ENCODE measurements at places on chromosomes 16 and 17. TPM values are rescaled to one million over a fixed set of nuclear protein-coding genes. Genes with fewer than 3 reads are reported as not detected.

ARHGAP44 gene
- total RNA-seq: 0.36 TPM

DNA sequence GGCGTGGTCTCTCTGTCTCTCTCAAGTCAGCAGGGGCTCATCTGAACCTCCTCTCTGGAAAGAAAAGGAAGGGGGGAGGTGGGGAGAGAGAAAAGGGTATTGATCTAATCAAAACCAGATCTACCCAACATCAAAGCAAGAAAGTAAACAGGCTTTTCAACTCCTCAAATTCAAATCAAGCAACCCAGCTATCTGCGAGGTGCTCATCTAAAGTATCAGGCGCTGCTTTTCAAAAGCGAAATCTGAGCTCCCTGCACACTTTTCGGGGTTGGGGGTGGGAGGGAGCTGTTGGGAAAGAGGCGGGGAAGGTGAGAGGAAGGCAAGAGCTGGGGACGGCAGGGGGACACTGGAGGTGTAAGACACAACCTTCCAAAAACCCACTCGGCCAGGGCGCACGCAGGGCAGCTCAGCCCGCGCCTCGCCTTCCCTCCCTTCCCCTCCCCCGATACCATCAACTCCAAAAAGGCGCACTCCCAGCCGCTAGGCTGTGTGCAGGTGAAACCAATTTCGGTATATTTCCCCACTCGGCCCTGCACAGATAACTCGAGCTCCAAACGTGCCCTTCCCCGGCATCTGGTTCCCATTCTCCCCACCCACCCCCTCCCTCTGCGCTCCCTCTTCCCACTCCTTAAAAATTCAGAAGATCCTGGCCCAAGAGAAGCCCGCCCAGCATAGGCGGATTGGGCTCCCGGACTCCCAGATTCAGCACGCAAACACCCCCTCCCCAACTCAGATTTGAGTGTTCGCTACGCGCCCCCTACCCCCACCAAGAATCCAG is 2.6 kb downstream of the AXIN2 start:
- DNase-seq: no peak

MT4 gene
- not detected for total RNA-seq

DNA sequence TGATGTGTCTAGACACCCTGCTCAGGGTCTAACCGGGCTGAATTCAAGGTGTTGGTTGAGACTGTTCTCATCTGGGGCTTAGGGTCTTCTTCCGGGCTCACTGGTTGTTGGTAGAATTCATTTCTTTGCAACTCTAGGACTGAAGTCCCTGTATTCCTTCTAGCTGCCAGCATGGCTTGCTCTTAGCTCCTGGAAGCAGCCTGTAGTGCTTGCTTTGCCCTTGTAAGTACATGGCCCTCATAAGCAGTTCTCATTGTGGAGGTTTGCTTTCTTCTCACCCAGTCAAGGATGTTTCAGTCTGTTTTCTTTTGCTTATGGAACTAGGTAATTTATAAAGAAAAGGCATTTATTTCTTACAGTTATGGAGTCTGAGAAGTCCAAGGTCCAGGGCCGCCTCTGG is 26.3 kb downstream of the COX10 start:
- no peak for DNase-seq

DNA sequence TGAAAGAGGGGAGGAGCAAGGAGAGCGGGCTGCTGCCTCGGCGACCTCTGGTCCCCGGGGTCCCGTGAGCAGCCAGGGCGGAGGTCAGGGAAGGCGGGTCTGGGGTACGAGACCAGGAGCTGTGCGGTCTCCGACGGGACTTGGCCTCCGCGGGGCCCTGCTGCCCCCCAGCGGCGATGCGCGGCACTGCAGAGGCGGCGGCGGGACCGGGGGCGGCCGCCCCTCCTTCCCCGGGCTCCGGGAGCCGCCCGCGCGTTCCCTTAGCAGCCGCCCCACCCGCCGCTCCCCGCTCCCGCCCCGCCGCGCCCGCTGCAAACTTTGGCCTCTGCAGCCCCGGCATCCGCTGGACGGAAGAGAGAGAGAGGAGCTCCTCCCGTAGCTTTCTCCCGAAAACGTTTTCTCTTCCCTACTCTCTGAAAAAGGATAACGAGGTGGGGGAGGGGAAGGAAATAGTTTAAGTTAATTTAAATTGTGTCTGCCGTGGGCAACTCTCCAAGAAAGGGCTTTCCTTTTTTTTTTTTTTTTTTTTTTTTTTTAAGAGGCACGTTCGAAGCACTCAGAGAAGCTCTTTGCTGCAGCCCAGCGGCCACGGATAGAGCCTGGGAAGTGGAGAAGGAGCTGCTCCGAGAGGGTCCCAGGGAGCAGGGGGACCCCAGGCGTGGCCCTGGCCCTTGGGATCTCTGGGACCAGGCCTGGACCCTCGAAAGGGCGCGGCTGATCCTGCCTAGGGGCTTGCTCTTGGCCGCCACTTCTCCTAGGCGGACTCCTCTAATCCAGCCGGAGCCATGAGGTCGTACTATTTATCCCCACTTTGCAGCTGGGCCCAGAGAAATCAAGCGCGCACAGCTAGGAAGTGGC is 43.2 kb downstream of the C16orf82 start:
- peak; percentile 50 for DNase-seq

- DNase-seq: peak; percentile 72
Observed at GRCh38 chr17:29567554-29568330, 759 bp upstream of the TP53I13 start.

DNA sequence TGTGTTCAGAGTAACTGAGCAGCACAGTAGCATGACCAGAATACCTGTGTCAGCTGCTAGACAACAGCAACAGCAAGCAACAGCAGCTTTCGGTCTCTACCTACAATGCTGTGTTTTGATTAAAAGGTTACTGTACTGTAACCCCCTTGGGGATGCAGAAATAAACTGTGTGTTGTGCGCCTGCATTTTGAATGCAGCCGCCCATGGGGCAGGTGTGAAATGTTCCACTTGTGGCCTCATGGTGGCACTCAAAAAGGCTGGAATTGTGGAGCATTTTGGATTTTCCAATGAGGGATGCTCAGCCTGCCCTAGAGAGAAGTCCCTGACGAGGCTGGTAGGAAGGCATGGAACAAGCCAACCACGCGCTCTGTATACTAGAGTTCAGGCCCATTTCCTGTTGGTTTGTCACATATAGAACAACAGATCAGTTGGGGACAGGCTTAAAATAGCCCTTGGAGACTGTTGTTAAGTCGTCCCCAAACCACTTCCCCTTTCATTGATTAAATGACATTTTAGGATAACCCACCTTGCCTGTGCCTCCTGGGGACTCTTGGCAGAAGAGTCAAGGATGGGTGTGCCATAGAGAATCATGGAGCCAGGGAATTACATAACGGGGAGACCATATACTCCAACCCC is 27.1 kb downstream of the SCPEP1 start:
- DNase-seq: no peak

DNA sequence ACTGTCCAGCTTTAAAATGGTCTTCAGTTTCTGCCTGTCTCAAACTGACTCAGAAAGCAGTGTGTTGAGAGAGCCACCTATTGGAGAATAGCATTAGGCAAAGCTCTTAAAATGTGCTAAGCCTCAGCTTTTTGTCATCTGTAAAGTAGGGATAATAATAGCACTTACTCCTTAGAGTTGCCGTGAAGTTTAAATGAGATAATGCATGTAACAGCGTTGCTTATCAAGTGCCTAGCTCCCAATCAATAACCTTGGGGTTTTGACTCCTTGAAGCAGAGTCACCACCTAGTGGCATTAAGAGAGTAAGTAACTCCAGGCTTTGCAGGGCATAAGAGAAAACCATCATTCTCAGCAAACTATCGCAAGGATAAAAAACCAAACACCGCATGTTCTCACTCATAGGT is 163.3 kb downstream of the HS3ST2 start:
- DNase-seq: peak; percentile 18

- no peak for DNase-seq
Observed at GRCh38 chr17:38498353-38498752, 70.1 kb downstream of the ARHGAP23 start.

DNA sequence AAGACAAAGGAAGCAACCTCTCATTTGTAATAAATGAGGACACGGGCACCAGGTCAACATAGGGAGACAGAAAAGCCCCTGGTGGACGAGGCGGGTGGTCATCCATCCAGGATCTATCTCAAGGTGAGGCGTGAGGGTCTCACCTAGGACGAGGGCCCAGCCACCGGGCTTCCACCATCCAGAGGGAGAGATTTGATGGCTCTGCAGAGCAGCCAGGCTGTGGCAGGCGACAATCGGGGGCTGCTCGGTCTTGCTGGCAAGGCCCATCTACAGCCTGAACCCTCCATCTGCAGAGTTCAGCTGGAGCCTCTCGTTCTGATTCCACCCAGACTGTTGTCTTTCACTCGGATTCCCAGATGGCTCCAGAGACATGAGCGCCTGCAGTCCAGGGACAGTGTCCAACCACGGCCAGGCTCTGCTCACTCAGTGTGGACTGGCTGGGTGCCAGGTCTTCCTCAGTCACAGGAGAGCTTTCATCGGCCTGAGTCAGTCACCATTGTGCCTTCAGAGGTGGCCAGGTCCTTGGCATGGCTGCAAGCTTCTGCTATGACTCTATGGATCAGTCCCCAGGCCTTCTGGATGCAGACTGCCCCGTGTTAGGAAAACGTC is 5.9 kb downstream of the LITAFD start:
- peak; percentile 95 for DNase-seq

ABCC6 gene
- total RNA-seq: 0.43 TPM

DNA sequence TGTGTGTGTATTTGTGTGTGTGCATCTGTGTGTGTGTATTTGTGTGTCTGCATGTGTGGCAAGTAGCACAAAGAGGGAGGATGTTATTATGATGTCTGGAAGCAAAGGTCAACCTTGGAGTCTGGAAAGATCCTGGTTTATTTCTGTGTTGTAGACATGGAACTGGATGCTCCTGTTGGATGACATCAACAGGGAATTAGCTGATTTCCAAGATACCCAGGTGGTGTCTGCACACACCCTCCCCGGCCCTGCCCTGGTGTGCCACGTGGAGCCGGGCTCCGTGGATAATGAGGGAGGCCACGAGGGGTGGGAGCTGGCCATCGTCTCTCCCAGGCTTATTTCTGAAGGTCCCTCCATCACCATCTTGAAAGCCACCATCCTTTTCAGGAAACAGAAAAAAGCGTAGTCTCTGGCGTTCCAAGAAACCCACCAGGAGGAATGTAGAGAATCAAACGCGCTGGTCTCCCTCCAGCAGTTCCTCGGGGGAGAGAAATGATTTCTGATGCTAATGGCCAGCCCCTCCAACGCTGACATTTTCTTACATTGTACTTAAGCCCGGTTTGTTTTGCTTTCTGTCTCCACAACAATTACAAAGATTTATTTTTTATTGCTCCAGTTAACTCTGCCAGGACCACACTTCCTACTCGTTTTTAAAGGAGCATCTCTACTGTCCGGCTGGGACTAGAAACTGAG is 93.3 kb downstream of the FOXL1 start:
- DNase-seq: no peak

GRCh38 chr16:48950184-48950583 is 331.5 kb downstream of the CBLN1 start:
- no peak for DNase-seq

DNA sequence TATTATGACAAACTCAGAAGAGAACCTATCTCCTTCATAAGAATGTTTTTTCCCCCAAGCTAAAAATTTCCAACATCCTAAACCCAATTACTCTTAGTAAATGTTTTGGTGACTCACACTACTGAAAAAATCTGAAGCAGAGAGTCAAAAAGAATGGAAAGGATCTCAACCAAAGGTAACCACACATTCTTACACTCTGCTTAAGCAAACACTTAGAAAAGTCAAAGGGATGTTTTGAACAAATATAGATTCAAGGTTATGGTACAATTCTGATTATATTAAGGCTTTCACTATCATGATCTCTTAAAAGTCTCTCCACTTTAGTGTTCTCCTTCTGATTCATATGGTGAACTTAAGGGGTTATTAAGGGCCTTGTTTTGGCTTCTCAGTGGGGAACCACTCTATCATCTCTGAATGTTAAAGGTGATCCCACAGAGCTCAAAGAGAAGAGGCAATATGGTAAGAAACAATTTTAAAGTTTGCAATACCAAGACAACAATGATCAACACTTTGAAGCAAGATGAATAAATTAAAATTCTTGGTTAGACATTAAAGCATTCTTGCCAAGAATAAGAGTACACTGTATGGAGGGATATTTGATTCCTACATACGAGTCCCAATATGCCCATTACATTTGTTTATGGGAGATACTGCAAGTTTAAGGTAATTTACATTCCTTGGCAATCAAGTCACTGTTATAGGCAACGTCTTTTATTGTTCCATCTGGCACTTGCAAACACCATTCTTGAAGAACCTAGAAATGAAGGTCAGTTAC is 69.2 kb downstream of the CDC27 start:
- peak; percentile 24 for DNase-seq

VASN gene
- 7.5 TPM for total RNA-seq

GRCh38 chr17:30380643-30381339 is 2.1 kb downstream of the CPD start:
- no peak for DNase-seq

TBC1D16 gene
- 35.5 TPM for total RNA-seq

FADS6 gene
- total RNA-seq: not detected

DNA sequence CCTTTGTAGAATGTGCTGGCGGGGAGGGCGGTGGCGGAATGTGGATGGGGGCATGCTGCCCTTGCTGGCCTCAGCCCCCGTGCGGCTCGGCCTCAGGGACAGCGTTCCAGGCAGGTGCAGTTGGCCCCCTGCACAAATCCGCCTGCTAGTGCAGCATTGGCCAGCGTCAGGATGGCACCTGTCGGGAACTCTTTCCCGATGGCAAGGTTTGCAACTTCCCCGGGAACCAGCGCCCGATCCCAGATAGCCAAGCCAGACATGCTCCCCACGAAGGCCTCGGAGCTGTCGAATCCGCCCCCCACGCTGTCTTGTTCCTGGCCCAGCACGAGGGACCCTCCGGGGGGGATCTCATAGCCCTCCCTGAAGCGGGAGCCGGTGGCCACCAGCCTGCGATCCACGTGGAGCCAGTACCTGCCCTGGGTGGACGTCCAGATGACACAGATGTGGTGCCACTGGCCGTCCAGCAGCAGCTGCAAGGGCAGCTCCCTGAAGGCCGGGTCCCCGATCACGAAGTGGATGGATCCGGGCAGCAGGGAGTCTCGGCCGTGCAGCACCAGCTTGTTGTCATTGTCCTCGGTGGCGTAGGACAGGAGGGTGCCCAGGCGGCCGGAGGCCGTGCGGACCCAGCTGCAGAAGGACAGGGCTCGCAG is 2.8 kb downstream of the PTX4 start:
- no peak for DNase-seq

CFDP1 gene
- total RNA-seq: 61.6 TPM

DNA sequence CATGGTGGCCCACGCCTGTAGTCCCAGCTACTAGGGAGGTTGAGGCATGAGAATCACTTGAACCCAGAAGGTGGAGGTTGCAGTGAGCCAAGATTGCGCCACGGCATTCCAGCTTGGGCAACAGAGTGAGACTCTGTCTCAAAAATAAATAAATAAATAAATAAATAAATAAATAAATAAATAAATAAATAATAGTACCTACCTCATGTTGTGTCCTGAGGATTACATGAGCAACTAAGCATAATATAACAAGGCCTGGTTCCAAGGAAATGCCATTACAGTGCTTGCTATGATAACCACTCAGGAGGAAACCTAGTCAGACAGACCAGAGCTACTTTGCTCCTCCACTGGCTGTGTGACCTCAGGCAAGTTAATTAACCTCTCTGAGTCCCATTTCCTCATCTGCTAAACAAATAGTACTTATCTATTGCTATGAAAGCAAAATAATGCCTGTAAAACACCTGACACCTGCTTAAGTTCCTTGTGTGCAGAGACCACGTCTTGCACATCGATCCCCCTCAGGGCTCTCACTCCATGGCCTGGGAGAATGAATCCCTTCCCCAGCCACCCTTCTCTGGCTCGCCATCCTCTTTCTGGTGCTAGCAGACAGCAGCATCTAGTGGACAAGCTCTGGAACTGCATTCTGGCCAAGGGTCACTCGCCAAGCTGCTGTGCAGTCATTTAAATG is 7.5 kb downstream of the EPOP start:
- DNase-seq: peak; percentile 71

WSCD1 gene
- total RNA-seq: 19.8 TPM

Measured in myocyte (in vitro differentiated cells).